ENCODE measurements at places on chromosomes 1 and 21.

- DNase-seq: no peak
Observed at GRCh38 chr1:23290836-23291565, 53.1 kb downstream of the HNRNPR start.

GRCh38 chr1:3459940-3460671 lies 5.6 kb downstream of the ARHGEF16 start:
- no peak for DNase-seq

DNA sequence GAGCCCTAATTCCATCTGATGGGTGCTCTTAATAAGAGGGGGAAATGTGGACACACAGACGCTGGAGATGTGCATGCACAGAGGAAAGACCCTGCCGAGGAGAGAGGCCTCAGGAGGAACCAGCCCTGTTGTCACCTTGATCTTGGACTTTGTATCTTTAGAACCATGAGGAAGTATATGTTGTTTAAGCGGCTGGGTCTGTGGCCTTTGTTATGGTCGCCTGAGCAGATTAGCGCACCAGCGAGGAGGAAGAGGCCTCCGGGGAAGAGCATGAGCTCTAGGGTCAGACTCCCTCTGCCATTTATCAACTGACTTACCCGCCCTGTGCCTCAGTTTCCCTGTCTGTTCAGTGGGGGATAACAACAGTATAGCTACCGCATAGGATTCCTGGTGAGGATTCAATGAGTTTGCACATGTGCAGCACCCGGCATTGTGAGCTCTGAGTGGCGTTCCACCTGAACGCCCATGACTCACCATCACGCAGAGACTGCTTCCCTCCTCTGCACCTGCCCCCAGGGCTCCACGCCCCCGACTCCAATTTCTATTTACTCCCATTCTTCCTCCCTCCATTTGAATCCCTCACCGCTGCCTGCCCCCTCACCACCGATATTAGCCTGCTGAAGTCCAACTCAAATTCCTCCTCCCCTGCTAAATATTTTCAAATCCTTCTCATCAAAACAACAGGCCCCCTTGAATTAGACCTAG lies 67.2 kb downstream of the ATP5PO start:
- no peak for DNase-seq

DNA sequence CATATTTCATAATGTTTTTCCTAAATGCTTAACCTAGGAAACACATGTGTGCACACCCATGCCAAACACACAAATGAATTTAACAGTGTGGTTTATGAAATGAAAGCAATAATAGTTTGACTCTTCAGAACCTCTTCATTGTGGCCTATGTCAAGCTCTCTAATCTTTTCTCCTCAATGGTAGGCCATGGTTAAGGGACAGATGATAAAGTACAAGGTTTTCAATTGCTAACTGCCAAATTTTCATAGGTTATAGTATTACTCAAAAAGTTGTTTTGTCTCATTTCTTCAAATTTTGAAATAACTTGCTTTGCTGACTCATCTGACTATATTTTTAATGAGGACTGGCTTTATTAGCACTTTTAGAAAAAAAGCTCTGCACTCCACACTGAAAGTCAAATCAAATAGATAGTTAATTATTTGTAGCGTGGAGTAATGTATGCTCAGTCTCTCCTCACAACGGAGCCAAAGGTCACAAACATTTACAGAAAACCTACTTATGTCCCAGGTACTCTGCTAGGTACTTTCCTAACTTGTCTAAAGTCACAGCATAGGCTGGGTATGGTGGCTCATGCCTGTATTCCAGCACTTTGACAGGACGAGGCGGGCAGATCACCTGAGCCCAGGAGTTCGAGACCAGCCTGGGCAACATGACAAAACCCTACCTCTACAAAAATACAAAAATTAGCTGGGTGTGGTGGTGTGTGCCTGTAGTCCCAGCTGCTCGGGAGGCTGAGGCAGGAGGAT lies 3.0 kb upstream of the ADCY10 start:
- no peak for DNase-seq

DNA sequence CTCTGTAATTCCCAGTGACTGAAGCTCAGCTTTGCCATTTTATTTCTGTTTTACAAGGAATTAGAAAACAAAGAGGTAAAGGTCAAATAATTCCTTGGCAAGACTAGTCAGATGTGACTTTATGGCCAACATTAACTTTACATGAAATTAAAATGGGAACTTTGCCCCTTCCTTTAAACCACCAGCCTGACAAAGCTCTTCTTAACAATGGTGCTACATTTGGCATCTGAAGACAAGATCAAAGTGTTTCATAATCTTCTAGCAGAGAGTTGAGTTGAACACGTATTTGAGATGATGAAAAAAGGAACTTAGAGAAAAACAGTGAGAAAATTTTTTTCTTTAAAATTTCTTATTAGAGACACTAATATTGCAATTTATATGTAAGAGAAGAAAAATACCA lies 193.8 kb downstream of the AK5 start:
- no peak for DNase-seq

DNA sequence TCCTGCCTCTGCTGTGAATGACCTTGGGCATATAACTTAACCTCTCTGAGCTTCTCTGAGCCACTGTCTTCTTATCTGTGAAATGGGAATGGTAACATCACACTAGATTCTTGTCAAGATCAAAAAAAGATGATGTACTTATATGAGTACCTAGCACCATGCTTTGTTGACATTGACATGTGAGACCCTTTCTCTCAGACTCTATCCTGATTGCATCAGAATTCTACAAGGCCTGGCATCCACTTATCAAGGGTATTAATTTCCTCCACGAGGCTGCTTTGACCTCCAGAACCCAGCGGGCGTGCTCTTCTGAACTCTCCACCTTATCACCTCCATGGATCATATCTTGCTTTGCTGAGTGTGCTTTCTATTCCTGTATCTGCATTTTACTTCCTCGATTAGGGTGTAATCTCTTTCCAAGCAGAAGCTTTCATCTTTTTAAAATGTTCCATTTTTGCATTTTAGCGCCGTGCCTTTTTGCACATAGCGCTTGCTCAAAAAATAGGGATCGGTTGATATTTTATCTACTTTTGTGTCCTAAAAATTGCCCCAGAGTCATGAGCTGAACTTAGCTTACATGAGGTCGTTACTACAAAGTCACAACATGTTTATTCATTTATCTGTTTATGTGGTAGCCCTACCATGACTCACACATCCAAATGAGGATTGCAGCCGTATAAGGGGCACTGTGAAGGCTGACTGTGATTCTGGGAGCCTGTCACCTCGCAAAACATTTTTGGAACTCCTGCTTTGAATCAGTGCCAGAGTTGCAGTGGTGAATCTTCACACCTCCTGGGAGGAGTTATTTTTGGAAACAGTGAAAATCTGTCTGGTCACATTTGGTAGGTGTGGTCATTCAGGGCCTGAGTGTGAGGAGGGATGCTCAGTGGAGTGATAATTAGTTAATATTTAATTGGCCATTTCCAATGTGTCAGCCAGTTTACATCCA lies 63.2 kb downstream of the IER5 start:
- no peak for DNase-seq

DNA sequence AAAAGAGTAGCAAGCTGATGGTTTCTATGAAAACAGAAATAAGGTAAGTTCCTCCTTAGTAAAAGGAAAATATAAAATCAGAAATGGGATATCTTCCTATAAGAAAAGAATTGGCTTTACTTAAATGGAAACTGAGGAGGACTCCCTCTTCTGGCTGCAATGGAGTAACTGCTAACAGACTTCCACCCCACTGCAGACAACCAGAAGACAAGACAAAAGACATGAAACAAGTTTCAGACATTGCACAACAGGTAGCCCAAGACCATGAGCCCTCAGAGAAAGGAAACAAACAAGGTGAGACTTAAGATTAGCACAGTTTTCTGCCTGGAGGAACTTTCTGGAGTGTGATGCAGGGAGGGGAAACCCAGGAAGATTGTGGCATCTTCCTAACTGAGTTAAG lies 17.0 kb upstream of the OLFML2B start:
- DNase-seq: no peak

GRCh38 chr1:164858096-164858632 lies 299.2 kb downstream of the PBX1 start:
- no peak for DNase-seq

DNA sequence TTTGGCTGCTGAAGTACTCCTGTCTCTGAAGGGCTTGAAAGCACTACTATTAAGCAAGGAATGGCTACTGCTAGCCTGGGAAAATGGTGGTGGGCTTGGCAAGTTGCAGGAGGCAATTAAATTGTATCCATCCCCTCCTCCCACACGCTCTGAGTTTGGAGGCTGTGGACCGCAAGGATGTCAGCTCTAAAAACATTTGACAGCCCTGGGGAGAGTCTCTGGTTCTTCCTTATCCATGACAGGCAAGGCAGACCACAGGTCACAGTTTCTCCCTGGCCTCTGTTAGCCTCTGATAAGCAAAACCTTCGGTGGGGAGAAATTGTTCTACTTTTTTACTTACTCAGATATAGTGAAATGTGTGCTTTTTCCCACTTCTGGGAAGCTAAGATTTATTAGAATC lies 46.6 kb downstream of the S1PR1 start:
- DNase-seq: no peak

- no peak for DNase-seq
Observed at GRCh38 chr1:236016083-236016482, 48.8 kb downstream of the NID1 start.

DNA sequence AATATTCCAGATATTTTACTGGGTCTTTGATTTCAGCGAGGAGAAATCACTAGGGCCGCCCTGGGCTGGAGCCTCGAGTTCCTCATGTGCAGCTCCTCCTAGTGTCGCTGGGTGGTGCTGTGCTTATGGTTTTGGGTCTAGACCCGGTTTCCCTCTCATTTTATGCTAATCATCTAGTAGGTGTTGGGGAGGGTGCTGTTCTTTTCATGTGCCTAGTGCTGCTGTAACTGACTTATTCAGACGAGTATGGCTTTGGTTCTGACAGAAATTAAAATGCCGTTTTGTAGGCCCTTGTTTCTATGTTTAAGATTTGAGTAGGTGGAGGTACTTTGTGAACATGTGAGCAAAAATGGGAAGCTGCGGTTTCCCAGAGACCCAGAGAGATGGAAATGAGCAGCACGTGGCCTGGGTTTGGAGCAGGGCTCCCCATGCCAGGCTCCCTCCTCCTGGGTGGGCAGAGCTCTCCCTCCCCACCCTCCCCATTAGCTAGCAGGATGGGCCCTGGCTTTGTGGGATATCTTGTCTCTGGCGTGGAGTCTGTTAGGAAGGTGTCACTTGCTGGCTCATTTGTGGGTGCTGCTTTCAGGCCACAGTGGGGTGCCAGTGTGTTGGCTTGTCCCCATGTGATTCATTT lies 74.0 kb upstream of the GPR88 start:
- DNase-seq: peak; percentile 44

- no peak for DNase-seq
Observed at GRCh38 chr1:244106176-244106575, 55.1 kb downstream of the ZBTB18 start.

DNA sequence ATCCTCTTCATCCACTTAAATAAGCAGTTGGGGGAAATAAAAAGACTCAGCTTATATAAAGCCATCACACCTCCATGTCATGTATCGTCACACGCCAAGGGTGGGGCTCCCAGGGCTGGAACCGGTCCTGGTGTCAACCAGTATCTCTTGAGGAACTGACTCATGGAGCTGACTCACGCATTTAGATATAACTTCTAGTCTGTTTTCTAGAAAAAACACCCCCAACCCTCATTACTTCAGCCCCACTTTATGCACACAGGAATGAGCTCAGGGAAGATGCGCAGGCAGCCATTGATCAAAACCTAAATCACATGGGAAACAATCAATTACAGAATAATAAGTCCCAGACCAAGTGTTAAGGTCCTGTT lies 6.9 kb upstream of the IL22RA1 start:
- no peak for DNase-seq

DNA sequence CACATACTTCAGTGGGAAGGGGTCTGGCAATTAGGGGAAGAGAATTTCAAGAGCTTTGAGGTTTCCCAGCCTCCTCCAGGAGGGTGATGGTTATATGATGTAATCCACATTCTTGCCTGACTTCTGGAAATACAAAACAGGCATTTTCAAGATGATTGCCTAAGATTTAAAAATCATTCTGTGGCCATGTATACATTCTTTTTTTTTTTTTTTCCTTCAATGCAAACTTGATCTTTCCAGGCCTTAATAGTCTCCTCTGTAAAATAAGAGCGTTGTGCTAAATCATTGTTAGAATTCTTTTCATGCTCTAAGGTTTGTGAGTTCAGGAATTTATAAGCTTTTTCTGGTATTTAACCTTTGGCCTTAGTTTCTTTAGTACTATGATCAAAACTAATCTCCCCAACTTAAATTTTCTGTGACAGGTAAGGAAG lies 192.3 kb upstream of the HMCN1 start:
- no peak for DNase-seq

DNA sequence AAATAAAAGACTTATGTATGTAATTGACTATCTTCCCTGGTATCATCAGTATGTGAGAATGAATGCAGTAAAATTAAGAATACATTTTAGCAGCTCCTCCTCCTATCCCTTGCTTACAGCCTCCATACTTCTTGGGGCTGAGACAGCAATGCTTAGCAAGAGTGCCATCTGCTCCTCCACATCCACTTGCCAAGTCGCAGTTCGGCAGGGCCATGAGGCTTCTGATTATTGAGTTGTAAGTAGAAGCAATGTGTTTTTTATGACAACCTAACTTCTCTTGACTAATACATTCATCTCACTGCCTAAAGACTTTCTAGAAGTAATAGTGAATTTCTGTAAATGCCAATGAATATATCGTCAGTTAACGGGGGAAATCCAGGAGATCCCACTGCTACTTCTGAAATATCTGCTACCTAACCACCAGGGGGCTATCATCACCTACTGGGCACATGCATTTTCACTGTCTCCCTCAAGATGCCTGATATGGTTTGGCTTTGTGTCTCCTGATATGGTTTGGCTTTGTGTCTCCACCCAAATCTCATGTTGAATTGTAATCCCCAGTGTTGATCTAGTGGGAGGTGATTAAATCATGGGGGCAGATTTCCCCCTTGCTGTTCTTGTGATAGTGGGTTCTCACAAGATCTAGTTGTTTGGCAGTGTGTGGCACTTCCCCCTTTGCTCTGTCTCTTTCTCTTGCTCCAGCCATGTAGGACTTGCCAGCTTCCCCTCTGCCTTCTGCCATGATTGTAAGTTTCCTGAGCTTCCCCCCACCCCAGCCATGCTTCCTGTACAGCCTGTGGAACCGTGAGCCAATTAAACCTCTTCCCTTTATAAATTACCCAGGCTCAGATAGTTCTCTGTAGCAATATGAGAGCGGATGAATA lies 59.6 kb downstream of the EXTL2 start:
- DNase-seq: no peak

- DNase-seq: no peak
Observed at GRCh38 chr1:108845446-108845845, 11.4 kb downstream of the AKNAD1 start.

- no peak for DNase-seq
Observed at GRCh38 chr1:185775501-185775900, 41.3 kb downstream of the HMCN1 start.

- DNase-seq: no peak
Observed at GRCh38 chr1:90924982-90925381, 96.9 kb downstream of the ZNF644 start.

GRCh38 chr1:228842094-228842775 lies 107.0 kb downstream of the RHOU start:
- peak; percentile 49 for DNase-seq

- DNase-seq: no peak
Observed at GRCh38 chr1:191034132-191034531, 556.5 kb upstream of the BRINP3 start.

- DNase-seq: no peak
Observed at GRCh38 chr1:208943291-208943690, 640.2 kb upstream of the CAMK1G start.

- no peak for DNase-seq
Observed at GRCh38 chr1:209012443-209013196, 570.9 kb upstream of the CAMK1G start.

All from amniotic stem cell (primary cell).